ENCODE measurements at places on chromosomes 12 and 14. TPM values are rescaled to one million over a fixed set of nuclear protein-coding genes. Genes with fewer than 3 reads are reported as not detected.

Gene IQSEC3
- polyA plus RNA-seq = 64.3 TPM

Gene NEUROD4
- 1.1 TPM for polyA plus RNA-seq

Gene TSPAN11
- polyA plus RNA-seq = 48.6 TPM

Gene NTN4
- polyA plus RNA-seq = 22.9 TPM

Gene SERPINA10
- polyA plus RNA-seq = 0.26 TPM

Gene TAS2R46
- 0.23 TPM for polyA plus RNA-seq

Gene OAS2
- 4.1 TPM for polyA plus RNA-seq

Gene GPRC5D
- polyA plus RNA-seq = 0.65 TPM

Gene C14orf180
- polyA plus RNA-seq = 0.29 TPM

Gene CISTR
- 1.2 TPM for polyA plus RNA-seq

Gene TSPAN19
- polyA plus RNA-seq = 2.2 TPM

Gene KRT85
- not detected for polyA plus RNA-seq

Gene TAC3
- 6.8 TPM for polyA plus RNA-seq

Gene YBX3
- 80.2 TPM for polyA plus RNA-seq

Gene ADGRD1
- 11.4 TPM for polyA plus RNA-seq

Gene HCFC2
- 19.1 TPM for polyA plus RNA-seq

Gene INHBC
- polyA plus RNA-seq = 0.13 TPM

Gene RPGRIP1
- polyA plus RNA-seq = 0.78 TPM

Gene KRT72
- polyA plus RNA-seq = 0.51 TPM

Gene FBXW8
- 18.2 TPM for polyA plus RNA-seq

Gene BCL11B
- polyA plus RNA-seq = 12.9 TPM

Gene MMP17
- polyA plus RNA-seq = 61.3 TPM

Gene GPD1
- 39.1 TPM for polyA plus RNA-seq

Gene PPFIA2
- polyA plus RNA-seq = 32.2 TPM

Gene SYNDIG1L
- polyA plus RNA-seq = 16.6 TPM

Gene INSM2
- 0.44 TPM for polyA plus RNA-seq

Gene TAS2R14
- polyA plus RNA-seq = 5.3 TPM

Gene TC2N
- 9.2 TPM for polyA plus RNA-seq

Gene MRPL42
- polyA plus RNA-seq = 47.7 TPM

Gene KLRF1
- 0.24 TPM for polyA plus RNA-seq

Gene USP44
- 2.7 TPM for polyA plus RNA-seq

Gene A2ML1
- 5.9 TPM for polyA plus RNA-seq

Gene TMEM260
- 18.2 TPM for polyA plus RNA-seq
